ENCODE measurements at places on chromosomes 2 and 18.

GRCh38 chr2:141015341-141016047 lies 1115.3 kb downstream of the LRP1B start:
- DNase-seq = no peak

GRCh38 chr2:160169471-160169870 lies 30.6 kb downstream of the ITGB6 start:
- no peak for DNase-seq

DNA sequence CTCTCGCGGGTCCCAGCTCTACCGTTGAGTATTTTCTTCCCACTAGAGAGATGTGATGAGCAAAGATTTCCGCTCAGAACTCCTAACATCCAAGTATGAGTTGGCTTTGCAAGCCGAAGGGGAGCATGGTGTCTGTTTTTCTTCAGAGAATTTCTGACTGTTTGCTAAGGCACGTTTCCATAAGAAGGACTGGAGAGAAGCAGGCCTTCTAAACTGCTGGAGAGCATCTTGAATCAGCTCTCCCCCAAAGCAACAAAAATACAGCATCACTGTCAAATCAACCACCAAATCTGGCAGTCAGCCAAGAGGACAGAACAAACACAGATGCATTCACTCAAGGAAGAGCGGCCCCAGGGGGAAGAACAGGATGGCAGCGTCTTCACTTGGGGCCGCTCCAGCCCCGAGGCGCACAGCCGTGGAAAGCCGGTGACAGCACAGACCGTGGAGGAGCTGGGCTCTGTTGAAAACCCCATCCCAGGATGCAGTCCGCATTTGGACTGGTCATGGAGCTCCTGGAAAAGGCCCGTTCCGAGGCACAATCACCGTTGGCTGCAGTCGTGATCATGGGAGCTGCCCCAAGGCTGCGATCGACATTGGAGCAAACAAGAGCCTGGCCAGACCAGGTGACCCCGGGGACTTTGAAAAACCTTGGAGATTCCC lies 101.4 kb downstream of the NFATC1 start:
- DNase-seq = no peak

DNA sequence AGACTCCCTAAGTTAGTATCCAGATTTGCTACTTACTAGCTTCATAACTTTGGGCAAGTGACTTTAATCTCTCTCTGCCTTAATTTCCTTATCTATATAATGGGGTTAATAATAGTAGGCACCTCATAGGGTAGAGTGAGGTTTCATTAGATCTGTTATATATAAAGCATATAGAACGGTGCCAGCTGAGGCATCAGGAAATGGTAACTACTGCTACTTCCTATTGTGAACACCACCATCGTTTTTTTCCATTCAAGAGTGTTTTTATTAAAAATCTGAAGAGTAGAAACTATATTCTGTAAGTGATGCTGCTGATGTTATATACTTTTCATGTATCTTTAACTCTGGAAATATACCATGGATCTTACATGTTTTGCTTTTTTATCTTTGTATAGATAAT lies 44.3 kb downstream of the MALT1 start:
- DNase-seq = no peak

GRCh38 chr2:790081-790480 lies 112.9 kb upstream of the TMEM18 start:
- no peak for DNase-seq

GRCh38 chr2:128639693-128640092 lies 321.0 kb upstream of the HS6ST1 start:
- DNase-seq = no peak

DNA sequence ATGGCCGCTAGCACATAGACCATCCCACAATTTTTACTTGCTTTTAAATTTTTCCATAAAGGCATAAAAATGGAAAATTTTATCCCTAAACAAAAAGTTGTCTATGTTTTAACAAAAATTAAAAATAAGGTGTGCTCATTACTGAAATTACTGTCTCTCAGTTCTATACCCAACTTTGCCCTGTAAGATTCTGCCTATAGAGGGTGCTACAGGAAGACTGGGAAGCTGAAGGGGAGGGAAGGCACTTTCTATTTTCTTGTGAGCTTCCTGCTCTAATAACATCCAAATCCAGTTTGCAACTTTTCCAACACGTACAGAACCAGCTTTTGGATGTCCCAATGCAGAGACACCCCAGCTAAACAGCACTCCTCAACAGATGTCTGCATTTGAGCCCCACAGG lies 666.9 kb downstream of the PLCL1 start:
- no peak for DNase-seq

- no peak for DNase-seq
These were observed 3.4 kb upstream of the ADD2 start for GRCh38 chr2:70771446-70771845.

DNA sequence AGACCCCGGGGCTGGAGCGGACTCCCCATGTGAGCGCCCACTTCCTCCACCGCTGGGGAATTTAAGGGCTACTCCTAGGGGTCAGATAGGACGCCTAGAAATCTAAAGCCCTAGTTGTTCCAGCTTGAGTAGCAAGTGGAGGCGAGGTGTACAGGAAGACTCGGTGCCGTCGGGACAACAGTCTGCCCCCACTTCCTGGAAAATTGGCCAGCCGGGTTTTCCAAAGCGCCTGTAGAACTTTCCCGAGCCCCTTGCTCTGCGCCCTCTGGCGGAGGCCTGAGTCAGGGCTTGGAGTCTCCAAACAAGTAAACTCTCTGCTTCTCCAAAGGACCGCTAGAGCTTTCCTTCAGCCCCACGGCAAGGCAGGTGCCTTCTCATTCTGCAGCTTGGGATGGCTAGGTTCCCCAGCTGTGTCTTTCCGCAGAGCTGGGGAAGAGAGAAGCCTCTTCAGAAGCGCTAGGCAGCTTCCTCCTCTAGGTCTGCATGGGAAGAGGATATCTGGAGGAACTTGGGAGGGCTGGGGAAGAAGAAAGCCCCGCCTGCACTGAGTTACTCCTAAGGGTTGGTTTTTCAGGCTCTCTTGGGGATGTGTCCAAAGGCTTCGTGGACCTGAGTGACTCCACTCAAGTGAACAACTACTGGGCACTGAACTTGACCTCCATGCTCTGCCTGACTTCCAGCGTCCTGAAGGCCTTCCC lies 681 bp downstream of the SPR start:
- DNase-seq = peak; percentile 33

DNA sequence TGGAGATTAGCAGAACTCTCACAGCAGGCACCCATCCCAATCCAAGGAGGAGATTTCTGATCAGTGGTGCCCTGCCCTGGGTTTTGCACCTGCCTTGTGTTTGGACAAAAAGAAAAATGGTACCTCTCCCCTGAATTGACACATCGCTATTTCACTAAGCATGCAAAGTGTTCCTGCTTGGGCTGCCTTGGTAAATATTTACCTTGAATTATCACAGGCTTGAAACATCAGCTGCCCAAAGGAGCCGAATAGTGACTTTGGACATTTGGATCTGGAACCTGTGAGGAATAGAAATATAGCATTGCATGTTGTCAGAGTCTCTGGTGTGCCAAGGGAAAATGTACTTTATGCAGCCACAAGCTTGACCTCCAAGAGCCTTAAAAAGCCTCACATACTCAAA lies 926.4 kb upstream of the FANCL start:
- no peak for DNase-seq

DNA sequence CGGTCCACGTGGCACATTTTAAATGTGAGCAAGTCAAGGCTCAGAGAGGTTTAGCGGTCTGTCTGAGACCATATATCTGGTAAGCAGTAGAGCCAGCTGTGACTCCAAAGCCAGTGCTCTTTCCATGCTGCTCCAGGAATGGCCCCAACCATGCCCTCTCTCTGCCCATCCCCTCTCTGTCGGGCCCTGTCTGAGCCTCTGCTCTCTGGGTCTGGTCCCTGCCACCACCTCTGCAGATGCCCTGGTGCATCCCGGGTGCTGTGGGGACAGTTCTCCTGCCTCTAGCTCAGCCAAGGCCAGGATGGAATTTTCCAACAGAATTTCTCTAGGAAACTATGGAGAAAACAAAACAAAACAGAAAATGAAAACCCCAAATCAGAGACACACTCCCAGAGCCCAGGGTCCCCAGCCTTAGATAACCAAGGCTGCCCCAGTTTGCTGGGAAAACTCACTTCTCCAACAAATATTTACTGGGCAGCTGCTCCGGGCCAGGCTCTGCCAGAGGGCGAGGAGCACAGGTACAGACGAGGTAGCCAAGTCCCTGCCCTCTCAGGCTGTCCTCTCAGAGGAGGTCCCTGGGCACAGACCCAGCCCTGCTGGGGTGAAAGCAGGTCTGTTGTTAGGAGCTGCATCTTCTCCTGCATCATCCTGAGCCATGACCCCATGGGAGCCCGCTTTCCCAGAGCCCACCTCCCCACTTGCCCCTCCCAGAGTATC lies 9.2 kb downstream of the ADRA2B start:
- DNase-seq = no peak

DNA sequence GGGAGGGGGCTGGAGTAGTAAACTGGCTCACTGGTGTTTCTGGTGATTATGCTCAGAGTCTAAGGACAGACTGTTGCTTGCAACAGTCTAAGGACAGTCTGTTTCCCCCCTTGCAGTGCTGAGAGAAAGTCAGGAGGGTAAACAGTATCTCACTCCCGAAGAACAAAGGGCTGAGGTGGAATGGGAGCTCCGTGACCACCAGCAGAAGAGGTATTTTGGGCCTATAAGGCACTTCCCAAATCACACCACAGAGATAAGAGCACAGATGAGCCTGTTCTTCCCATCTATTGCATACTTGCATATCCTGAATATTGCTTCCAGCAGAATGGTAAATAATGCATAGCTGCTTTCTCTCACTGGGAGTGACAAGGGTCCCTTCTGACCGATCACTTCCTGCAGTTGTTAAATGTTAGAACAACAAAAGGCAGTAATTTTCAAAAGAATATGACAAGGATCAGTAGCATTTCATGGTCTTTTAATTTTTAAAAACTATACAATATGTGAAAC lies 160.4 kb upstream of the LYPD1 start:
- DNase-seq = no peak

GRCh38 chr2:199452260-199452990 lies 5.3 kb downstream of the SATB2 start:
- no peak for DNase-seq

DNA sequence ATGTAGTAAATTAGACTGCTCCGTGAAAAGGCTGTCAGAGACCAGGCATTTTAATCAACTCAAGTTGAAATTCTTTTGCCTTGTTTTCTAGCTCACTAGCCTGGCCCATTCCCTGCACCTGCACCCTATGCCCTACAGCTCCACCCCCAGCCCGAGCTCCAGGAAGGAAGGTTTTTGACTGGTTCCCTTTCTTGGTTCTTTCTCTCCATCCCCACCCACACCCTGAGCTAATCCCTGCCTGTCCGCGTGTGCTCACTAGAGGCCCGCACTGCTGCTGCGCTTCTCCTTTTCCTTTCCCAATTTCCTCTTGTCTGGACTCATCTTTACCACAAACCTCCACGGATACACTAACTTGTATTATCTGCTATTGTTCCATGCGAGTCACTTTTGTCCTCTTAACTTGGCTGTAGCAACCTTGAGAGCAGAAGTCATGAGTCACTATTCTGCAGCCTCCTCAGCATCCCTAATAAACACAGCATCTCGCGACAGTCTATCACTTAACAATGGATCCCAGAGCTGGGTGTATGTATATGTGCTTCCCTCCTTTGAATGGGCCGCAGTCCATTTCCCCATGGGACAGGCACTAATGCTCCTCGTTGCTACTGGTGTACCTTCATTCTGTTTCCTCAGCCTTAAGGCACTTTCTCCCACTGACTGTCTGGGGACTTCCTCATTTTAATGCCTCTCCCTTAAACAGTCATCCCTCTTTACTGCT lies 36.5 kb downstream of the COLEC12 start:
- no peak for DNase-seq

GRCh38 chr2:29562319-29562718 lies 359.1 kb downstream of the ALK start:
- no peak for DNase-seq

DNA sequence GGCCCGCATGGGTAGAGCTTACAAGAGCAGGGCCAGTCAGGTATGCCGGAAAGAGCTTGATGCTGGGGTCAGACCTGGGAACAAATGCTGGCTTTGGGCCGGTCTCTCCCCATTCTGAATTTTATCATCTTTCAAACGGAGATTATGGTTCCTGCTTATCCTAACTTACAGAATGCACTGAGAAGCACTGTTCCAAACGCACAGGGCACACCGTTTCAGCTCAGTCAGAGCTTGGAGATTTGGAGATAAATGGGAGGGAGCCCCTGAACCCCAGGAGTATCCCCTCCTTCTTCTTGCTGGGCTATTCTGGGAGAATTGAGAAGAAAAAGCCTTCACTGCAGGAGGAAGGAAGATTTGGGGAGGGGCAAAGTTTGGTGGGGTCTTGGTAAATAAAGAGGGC lies 169.4 kb downstream of the DDX1 start:
- no peak for DNase-seq

- no peak for DNase-seq
These were observed 229.4 kb downstream of the PID1 start for GRCh38 chr2:229041691-229042090.

GRCh38 chr2:239955989-239956817 lies 68.9 kb downstream of the NDUFA10 start:
- DNase-seq = no peak

- no peak for DNase-seq
These were observed 112.2 kb upstream of the FBXO11 start for GRCh38 chr2:48018480-48018879.

GRCh38 chr18:54888933-54889332 lies 60.7 kb downstream of the RAB27B start:
- no peak for DNase-seq

DNA sequence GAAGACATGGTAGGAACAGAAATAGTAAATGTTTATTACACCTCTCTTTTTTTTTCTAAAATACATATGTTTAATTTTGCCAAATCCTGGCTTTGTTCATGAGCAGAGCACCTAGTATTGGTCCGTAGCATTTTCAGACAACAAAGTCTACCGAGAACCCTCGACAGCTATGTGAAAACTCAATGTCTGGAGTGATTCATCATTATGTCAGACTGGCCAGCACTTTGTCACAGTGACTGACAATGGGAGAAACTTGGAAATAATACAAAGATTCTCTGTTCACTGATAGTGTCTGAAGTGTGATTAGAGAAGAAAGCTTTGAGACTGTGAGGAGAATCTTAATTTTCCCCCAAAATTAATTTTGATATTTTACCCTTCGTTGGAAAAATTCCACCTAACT lies 143.0 kb downstream of the HNMT start:
- DNase-seq = no peak

- DNase-seq = no peak
These were observed 532.9 kb downstream of the ZNF516 start for GRCh38 chr18:75962036-75962572.

DNA sequence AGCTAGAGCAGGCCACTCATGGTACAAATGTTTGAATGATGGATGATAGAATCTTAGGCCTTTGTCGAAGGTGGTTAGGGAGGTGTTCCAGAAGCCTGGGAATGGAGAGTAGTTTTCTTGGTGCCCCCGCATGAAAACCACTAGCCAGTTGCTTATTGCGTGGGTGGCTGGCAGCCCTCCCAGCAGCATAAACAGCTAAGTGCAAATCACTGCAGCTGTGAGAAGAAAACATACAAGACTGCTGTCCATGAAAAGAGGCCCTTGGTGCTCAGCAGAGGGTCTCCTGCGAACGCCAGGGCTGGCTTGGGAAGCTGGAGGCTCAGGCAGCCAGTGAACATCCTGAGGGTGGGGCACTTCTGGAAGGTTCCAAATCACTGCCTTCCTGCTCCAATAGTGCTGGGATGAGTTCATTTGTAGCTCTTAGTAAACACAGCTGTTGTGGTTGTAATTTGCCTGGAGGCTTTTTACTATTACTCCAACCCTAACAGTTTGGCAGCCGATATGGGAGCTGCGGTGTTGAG lies 118.8 kb downstream of the MGAT5 start:
- no peak for DNase-seq
